Suprapubic skin (tissue), 4 donors: ENCODE measurements at places on chromosomes 13 and 19.

- DNase-seq = no peak
Observed at GRCh38 chr13:91236182-91236581, 111.3 kb upstream of the MIR17HG start.

DNA sequence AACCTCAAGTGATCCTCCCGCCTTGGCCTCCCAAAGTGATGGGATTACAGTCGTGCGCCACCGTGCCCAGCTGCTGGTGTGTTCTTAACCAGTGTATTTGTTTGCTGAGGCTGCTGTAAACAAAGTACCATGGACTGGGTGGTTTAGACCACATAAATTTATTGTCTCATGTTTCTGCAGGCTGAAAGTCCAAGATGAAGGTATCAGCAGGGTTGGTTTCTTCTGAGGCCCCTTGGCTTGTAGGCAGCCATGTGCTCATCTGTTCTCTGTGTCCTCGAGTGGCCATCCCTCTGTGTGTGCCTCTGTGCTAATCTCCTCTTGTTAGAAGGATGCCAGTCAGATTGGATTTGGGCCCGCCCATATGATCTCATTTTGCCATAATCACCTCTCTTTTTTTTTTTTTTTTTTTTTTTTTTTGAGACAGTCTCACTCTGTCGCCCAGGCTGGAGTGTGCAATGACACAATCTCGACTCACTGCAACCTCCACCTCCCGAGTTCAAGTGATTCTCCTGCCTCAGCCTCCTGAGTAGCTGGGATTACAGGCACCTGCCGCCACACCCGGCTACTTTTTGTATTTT, 31.8 kb downstream of the PEX11G start:
- no peak for DNase-seq

- no peak for DNase-seq
Observed at GRCh38 chr19:44960906-44961728, 5.9 kb downstream of the CLPTM1 start.

- no peak for DNase-seq
Observed at GRCh38 chr13:50940509-50940908, 30.9 kb downstream of the RNASEH2B start.

- DNase-seq = no peak
Observed at GRCh38 chr13:95756072-95756471, 79.1 kb downstream of the DNAJC3 start.

DNA sequence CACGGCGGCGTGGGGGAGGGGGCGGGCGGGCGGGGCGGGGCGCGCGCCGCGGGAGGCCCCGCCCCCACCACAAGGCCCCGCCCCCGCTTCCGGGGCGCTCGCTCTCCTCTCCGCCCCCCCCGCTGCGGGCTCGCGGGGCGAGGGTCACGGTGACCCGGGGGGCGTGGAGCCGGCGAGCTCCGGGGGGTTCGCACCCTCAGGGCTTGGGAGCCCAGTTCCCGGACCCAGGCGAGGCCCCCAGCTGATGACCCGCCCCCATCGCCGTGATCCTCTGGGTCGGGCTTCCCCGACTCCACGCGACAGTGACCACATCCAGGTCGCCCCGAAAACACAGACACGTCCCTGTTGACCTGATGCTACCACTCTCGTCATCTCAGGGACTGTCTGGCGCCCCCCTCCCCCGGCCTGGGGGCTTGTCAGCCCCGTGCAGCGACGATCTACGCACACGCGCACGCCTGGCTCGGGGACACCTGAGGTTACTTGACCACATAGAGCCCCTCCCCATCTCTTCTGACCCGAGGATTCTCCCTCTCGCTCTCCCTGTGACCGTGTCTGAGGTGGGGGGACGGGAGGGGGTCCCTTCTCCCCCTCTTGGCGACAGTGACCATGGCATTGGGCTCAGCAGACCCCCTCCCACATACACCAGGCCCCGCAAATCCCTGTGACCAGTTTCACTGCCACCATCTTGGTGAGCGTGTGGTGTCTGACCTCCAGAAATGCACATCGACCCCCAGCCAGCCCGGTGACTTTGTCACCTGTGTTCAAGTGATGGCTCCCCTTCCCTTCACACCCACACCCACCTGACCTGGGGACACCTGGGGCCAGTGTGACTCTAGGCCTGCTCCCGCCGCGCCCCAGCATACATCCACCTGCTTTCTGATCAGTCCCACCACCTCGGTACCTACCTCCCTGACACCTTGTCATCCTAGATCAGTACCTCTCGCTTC, 670 bp downstream of the MAP2K7 start:
- DNase-seq = no peak

GRCh38 chr13:99434258-99434788, 66.9 kb upstream of the TM9SF2 start:
- DNase-seq = no peak

DNA sequence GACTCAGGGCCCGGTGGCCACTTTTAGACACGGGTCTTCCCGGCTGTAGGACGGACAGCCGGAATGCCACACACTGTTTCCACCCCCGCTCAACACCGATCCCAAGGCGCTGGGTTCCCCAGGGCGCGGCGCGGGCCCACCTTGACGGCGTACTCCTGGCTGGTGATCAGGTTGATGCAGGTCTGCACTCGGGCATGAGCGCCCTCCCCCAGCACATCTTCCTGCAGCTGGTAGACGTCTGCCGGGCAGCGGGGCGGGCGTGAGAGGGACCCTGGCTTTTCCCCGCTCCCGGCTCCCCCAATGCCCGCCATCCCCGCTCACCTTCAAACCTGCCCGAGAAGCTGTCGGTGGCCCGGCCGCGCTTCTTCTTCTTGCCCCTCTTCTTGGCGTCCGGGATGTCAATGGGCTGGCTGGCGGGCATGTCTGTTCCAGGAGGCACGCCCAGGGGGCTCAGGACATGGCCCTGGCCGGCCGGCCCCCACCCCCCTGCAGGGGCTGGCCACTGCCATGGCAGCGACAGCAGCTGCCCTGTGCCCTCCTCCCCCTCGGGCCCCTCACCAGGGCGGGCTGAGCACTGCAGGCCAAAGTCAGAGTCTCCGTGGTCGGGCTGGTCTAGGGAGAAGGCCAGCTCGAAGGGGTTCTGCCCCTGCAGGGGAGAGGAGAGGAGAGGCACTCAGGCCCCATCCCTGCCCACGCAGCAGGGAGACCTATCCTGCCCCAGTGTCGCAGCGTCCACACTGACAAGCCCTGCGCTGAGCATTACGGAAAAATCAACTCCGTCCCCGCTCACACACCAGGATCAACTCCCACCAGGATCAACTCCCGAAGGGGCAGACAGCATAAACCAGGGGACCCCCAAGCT, 4.8 kb downstream of the MKNK2 start:
- peak; percentile 80 for DNase-seq

- DNase-seq = no peak
Observed at GRCh38 chr13:27556109-27556508, 64.2 kb downstream of the LNX2 start.

- no peak for DNase-seq
Observed at GRCh38 chr19:17283504-17283996, 1.8 kb downstream of the ANKLE1 start.
